ENCODE measurements at places on chromosomes 11 and 22.

GRCh38 chr22:30866811-30867271 lies 101.7 kb downstream of the MORC2 start:
- no peak for DNase-seq

DNA sequence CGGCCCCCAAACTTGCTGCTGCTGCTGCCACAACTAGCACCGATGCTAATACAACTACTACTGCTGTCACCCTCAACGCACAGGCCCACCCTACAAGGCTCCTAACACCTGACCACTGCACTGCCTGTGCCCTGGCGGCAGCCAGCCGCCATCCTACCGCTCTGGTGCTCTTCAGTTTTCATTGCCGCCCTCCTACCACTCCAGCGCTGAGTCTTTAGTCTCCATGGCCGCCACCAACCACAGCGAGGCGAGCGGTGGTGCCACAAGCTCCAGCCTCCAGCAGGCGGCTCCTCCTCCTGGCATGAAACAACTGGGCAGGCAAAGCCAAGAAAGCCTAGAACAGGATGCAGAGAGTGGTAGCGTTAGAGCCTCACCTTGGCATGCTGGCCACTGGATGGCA lies 5.0 kb upstream of the RFPL3 start:
- no peak for DNase-seq

- DNase-seq: no peak
Observed at GRCh38 chr11:102457865-102458264, 5.3 kb upstream of the TMEM123 start.

DNA sequence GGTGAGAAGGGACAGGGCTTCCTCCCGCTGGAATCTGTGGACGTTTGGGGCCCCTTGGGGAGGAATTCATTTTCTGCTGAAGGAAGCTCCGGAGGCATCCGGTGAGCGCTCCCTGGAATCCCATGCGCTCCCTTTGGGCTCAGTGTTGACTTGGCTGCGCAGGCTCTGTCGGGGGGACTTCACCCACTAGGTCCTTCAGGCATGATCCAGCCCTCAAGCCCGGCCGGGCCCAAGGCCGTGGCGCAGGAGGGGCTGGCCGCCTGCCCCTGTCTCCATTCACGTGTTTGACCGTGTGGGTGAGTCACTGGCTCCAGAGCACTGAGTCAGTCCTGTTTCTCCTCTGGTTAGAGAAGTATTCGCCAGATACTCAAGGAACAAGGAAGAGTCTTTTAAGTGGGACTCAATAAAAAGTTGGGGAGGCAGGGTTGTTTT lies 1.4 kb downstream of the CTTN start:
- DNase-seq: no peak

GRCh38 chr11:34791780-34792542 lies 124.2 kb downstream of the APIP start:
- DNase-seq: no peak

- no peak for DNase-seq
Observed at GRCh38 chr11:76836613-76837291, 24.0 kb upstream of the ACER3 start.

- DNase-seq: no peak
Observed at GRCh38 chr11:70200212-70200844, 2.8 kb upstream of the FADD start.

- no peak for DNase-seq
Observed at GRCh38 chr11:30735946-30736345, 149.8 kb upstream of the MPPED2 start.

DNA sequence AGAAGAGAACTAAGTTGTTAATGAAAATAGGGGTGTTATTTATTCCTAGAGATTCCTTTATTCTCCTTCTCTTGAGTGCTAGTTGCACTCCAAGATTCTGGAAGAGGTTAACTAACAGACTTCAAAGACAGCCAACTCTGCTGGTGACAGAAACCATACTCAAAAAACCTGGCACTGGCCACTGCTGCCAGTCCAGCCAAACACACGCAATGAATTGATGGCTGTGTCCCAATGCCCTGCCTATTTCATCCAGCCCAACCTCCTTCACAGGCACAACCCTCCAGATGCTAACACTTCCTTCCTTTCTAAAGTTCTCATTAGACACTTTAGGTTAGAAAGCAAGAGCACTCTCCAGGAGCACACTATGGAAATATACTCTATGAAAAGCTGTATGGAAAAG lies 150.8 kb upstream of the C11orf58 start:
- no peak for DNase-seq

GRCh38 chr11:74453373-74453975 lies 13.9 kb downstream of the KCNE3 start:
- peak; percentile 15 for DNase-seq

DNA sequence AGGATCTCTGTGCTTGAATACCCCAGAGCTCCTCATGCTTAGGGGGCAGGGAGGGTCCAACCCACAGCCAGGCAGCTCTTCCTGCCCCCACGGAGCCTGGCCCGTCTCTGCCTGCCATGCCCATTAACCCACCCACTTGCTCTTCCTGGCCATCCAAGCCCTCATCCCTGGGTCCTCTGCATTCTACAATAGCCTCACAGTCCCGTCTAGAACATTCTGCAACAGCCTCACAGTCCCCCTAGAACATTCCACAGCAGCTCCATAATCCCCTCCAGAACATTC lies 15.1 kb downstream of the TSPAN32 start:
- no peak for DNase-seq

GRCh38 chr11:122306831-122307391 lies 190.9 kb upstream of the BLID start:
- DNase-seq: no peak

DNA sequence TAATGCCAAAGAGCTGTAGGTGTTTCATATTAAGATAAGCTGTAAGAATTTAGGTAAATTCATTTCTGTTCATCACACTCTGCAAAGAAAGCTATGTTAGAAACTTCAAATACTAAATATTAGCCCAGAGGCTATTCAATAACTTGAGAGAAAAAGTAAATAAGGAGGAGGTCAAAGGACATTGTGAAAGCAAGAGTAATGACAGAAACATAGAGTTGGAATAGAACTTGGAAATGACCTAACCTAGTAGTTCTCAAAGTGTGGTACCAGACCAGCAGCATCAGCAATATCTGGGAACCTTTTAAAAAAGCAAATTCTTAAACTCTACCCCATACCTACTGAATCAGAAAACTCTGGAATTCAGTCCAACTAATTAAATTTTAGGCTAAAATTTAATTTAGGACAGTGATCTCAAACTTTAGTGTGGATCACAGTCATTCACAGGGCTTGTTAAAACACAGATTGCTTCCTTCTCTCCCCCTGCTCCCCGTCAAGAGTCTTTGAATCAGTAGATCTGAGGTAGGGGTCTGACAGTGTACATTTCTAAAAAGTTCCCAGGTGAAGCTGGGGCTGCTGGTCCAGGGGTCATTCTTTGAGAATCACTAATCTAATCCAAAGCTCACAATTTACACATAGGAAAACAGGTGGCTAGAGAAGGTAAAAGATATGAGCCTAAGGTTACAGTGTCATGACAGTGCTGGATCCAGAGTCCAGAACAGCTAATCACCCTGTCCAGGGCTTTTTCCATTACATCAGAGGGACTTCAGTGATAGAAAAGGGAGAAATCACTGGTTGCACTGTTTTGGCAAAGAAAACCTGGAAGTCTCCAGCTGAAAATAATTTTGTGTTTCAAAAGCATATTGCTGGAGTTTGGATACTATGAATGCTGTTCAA lies 241.1 kb downstream of the SOX6 start:
- DNase-seq: no peak

DNA sequence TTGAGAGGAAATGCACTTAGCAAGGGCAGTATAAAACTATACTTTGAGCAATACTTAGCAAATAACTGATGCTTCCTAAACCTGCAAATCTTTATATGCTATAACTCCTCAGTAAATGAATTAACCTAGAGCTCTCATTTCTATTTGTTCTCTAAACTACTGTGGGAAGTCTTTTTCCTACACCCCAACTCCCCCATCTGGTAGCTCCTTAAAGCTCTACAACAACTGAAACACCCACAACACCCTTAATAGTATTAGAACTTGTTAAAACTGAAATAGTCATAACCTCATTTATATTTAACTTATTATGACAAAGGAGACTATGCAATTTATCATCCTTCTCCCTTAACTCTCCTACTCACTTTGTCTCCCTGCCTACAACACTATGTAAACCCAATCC lies 43.4 kb downstream of the GUCY1A2 start:
- DNase-seq: no peak

GRCh38 chr11:64858467-64859263 lies 14.2 kb upstream of the CDC42BPG start:
- peak; percentile 65 for DNase-seq

GRCh38 chr11:10366568-10367331 lies 61.9 kb downstream of the ADM start:
- peak; percentile 11 for DNase-seq

- no peak for DNase-seq
Observed at GRCh38 chr11:75184757-75185425, 34.0 kb downstream of the SLCO2B1 start.

- no peak for DNase-seq
Observed at GRCh38 chr11:76236092-76236999, 30.0 kb upstream of the WNT11 start.

GRCh38 chr11:111365722-111366559 lies 13.1 kb downstream of the POU2AF1 start:
- no peak for DNase-seq

All from T-helper 22 cell (primary cell).